ENCODE measurements at places on chromosomes 7 and 10. TPM values are rescaled to one million over a fixed set of nuclear protein-coding genes. Genes with fewer than 3 reads are reported as not detected.

SPAM1 gene
- total RNA-seq: not detected

GSTO2 gene
- 5.9 TPM for total RNA-seq

AKR1B15 gene
- not detected for total RNA-seq

PPP3CB gene
- 18.5 TPM for total RNA-seq

NOBOX gene
- total RNA-seq: not detected

SVOPL gene
- total RNA-seq: not detected

INSYN2A gene
- 1.7 TPM for total RNA-seq

NPY4R gene
- total RNA-seq: not detected

ZYX gene
- 237 TPM for total RNA-seq

LLCFC1 gene
- total RNA-seq: not detected

CCDC7 gene
- 5.4 TPM for total RNA-seq

DNA sequence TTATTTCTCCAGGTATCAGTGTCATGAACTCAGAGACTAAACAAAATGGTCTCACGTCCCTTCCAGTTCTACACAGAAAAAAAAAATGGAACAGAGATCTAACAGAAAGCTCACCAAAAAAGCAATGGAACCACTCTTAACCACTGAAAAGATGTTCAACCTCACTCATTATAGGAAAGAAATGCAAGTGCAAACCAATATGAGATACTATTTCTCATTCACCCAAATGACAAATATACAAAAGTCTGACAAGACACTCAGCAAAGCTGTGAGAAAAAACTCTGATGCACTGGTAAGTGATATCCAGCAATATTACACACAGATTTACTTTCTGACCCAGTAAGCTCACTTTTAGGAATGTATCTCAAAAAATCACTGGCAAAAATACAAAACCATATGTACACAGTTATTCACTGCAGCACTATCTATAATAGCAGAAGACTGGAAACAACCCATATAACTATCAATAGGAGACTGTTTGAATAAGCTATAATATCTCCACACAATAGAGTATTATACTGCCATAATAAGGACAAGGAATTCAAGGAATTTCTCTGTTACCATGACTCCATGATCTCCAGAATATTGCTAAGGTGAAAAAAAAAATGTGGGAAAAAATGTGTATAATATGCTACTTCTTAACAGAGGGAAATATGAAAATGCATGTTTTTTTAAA, 36.6 kb downstream of the ABI1 start:
- DNase-seq: no peak

- no peak for DNase-seq
These were observed 55.5 kb downstream of the WDFY4 start for GRCh38 chr10:48740015-48740707.

- DNase-seq: peak; percentile 52
These were observed 272.3 kb downstream of the TRIL start for GRCh38 chr7:28685644-28686417.

GRCh38 chr7:159107161-159107892, 37.3 kb downstream of the VIPR2 start:
- DNase-seq: no peak

- peak; percentile 50 for DNase-seq
These were observed 23.7 kb downstream of the EPHB4 start for GRCh38 chr7:100803398-100804161.

DNA sequence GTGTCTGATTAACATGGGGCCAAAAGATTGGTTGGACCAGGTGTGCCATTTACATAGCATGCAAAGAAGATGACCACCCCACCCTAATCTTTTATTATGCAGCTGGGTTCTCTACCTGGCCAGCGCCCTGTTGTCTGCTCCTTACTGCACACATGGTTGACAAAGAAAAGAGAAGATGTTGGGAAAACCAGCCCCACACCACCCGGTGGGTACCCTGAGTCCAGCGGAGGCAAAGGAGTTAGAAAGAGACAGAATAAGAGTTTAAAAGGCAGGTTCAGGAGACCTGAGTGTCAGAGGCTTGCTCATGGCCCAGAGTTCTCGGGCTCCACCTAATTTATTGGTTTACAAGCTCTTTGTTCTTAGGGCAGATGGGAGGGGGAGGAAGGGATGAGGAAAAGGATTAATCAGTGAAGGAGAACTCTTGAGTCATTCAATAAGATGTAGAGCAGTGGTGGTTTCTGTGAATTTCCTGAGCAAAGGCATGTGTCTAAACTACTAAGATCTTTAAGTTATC, 24.1 kb upstream of the ABCA13 start:
- no peak for DNase-seq

- no peak for DNase-seq
These were observed 17.2 kb upstream of the SLC29A4 start for GRCh38 chr7:5265320-5266190.

GRCh38 chr7:68509054-68509453, 1089.2 kb upstream of the AUTS2 start:
- DNase-seq: no peak

GRCh38 chr10:30828164-30828563, 198.6 kb upstream of the LYZL2 start:
- DNase-seq: no peak

DNA sequence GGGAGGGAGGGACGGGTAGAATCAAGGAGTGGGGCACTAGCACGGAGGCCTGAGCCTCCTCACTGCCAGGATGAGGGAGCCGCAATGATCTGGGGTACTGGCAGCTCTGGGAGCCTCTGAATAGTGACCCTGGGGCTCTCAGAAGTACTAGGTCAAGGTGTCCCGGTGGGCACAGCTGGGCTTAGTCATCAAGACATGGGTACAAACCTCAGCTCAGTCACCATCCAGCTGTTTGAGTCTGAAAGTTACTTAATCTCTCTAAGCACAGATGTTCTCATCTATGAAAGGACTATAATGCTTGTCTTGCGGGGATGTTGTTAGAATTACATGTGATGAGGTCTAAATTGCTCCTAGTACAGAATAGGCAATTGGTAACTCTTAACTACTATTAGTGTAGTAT, 276.8 kb downstream of the KCNMA1 start:
- DNase-seq: no peak

GRCh38 chr10:5628451-5629302, 37.7 kb downstream of the ASB13 start:
- no peak for DNase-seq

DNA sequence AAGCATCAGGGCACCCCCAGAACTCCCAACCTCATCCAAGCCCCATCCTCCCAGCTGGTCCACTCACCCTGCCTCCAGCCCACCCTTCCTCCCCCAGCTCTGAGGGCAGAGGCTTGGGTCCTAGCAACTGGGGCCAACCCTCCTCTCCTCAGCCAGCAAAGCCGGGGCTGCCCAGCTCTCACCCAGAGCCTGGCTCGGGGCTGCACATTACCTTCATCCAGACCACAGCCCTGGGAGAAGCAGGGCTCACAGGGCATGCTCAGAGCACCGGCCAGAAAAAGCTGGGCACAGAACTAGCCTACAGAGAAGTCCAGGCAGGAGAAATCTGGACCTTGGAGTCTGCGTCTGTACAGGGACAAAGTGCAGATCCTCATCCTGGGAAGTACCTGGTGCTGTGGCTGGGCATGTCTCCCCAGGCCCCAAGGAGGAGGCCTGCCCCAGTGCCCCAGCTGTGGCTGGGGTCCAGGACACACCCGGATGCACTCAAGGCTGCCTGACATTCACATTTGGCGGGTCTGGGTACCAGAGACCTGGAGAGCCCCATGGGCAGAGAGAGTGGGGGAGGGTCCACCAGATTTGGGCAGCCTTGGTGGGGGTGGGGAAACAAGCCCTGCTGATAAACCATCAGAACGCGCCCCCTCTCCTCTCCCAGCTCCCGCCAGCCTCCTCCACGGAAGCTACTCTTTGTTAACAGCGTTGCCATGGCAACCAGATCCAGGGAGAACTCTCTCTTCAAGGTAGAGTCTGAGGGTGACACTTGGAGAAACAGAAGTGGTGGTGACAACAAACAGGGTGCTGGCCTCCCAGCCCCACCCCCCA, 5.1 kb downstream of the RASGEF1A start:
- no peak for DNase-seq

GRCh38 chr7:149456506-149457421, 4.1 kb downstream of the ZNF777 start:
- no peak for DNase-seq

DNA sequence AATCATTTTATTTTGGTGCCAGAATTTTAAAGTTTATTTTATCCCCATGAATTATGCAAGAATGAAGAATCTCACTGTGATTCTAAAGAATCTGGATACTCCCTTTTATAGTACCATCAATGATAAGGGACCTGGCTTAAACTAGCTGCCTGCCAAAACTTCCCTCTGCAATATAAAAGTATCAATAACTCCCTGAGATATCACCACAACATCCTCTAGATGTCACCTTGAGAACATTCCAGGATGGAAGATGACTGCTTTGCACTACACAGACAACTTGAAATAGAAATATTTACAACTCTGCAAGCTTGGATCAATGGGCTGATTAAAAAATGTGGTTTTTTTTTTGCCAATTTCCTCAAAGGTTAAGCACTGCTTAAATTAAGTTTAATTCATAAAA, 142.1 kb downstream of the SLC25A13 start:
- DNase-seq: no peak

DNA sequence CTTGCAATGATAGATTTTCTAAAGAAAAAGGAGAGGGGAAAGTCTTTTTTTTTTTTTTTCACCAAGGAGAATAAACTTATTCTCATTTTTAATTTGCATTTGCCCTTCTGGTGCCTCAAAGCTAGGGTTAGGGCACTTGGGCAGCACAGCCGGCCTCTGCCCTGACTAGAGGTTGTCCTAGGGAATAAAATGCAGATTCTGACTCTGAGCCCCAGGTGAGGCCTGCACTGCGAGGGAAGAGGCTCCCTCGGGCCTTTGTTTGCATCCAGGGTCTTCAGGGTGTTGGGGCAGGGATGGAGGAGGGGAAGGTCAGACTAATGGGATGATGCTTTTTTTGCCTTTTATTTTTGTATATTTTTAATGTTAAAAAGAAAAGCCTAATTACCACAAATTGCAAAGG, 7.8 kb downstream of the MYL7 start:
- DNase-seq: no peak

DNA sequence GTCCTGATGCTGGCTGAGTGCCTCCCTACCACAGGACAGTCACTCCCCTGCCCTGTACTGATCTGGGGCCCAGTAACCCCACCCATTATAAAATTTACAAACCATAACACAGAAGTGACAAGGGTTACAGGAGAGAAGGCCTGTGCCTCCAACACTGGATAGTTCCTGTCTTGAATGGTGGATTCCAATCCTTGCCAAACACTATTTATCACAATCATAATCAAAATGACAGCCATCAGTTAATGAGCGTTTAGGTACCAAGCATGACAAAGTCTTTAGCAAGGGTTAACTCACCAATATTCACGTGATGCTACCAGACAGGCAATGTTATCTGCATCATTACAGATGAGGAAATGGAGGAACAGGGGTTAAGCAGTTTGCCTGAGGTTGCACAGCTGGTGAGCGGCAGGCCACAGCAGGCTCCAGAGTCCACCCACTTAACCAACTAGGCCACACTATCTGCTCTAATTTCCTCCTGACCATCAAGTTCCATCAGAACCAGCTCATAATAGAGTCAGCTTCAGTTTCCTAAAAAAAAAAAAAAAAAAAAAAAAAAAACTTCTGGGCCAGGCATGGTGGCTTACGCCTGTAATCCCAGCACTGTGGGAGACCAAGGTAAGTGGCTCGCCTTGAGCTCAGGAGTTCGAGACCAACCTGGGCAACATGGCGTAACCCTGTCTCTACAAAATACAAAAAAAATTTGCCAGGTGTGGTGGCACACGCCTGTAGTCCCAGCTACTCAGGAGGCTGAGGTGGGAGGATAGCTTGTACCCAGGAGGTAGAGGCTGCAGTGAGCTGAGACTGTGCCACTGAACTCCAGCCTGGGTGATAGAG, 14.2 kb downstream of the PDLIM1 start:
- DNase-seq: no peak

DNA sequence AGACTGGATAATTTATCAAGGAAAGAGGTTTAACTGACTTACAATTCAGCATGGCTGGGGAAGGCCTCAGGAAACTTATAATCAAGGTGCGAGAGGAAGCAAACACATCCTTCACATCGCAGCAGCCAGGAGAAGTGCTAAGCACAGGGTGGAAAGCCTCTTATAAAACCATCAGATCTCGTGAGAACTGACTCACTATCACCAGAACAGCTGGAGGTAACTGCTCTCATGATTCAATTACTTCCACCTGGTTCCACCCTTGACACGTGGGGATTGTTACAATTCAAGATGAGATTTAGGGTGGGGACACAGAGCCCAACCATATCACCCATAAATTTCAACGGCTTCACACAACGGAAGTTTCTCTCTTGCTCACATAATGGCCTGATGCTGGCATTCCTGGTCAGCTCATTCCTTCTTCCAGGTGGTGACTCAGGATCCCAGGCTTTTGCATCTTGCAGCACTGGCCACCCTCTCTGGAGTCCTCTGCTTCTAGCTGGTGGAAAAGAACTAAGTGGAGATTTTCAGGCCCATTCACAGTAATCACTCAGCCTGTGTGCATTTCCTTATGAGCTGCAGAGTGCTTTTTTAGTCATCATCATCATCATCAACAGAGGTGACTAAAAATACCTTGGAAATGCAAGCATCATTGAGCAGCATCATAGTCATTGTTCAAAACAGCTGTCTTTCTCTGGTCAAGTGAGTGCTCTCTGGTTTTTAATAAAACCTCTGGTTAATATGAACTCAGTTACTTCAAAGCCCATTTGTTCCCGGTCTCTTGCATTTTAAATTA, 308.1 kb downstream of the SFMBT2 start:
- no peak for DNase-seq

GRCh38 chr7:115023219-115023618, 101.3 kb downstream of the MDFIC start:
- DNase-seq: no peak

DNA sequence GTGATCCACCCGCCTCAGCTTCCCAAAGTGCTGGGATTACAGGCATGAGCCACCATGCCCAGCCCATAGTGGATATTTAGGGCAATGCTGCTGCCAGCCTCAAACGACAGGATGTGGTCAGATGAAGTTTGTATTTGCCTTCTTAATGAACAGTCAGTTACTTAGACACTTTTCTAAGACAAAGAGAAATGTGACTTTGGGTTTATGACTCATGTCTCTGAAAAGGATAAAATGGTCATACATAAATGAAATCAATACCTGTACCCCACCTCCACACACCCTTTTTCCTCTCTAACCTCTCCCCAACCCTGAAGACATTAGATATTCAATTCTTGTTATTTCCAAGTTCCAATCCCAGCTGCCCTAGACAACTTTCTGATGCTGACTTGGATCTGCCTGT, 109.3 kb upstream of the INSIG1 start:
- DNase-seq: no peak

GRCh38 chr7:129073738-129074137, 18.8 kb upstream of the TNPO3 start:
- DNase-seq: no peak

DNA sequence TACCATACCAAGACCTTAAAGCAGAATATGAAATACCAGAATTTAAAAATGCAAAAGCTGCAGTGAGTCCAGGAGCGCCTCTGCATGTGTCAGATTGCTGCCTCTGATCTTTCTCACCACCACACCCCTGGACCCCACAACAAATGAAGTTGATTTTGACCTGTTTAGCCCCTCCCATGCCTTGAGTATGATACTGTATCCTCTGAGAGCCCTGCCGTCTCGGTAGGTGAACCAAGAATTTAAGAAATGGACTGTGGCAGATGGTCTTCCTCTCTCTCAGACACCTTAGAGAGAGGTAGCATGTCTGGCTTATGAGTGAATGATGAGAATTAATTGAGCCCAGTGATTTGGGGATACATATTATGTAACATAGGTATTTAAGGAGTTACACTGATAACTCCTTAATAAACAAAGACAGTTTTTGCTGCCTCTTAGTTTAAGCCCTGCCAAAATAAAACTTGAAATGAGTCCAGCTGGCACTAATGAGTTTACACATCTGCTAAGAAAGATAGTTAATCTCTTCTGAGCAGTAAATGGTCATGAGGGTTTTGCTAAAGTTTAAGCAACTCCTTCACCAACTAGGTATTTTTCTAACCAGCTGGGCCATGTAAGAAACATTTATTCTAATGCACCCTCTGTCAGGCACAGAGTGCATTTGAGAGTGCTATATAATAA, 4.5 kb upstream of the TFPI2 start:
- DNase-seq: no peak
